ENCODE measurements at places on chromosomes 7 and 10. TPM values are rescaled to one million over a fixed set of nuclear protein-coding genes. Genes with fewer than 3 reads are reported as not detected.

DNA sequence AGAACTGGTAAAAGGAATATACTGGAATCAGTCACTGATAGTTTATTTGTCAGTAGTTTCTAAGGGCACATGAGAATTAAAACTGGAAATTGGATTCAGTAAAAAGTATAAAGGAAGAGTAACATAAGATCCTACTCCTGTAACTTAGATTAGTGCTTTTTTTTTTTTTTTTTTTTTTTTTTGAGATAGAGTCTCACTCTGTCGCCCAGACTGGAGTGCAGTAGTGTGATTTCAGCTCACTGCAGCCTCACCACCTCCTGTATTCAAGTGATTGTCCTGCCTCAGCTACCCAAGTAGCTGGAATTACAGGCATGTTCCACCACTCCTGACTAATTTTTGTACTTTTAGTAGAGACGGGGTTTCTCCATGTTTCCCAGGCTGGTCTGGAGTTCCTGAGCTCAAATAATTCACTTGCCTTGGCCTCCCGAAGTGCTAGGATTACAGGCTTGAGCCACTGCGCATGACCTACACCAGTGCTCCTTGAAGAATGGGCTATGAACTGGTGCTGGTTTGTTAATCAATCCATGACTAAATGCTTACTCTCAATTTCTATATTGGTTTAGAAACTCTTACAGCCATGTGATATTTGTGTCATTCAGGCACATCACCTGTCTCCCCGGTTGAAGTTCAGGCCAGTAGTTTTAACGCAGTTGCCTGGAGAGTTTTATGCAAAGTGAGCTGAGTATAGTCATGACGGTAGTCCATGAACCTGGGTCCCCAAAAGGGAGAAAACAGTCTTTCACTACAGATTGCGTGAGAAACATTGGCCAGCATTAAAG is 65.0 kb downstream of the ZEB1 start:
- no peak for DNase-seq

Gene YKT6
- 64.2 TPM for total RNA-seq

DNA sequence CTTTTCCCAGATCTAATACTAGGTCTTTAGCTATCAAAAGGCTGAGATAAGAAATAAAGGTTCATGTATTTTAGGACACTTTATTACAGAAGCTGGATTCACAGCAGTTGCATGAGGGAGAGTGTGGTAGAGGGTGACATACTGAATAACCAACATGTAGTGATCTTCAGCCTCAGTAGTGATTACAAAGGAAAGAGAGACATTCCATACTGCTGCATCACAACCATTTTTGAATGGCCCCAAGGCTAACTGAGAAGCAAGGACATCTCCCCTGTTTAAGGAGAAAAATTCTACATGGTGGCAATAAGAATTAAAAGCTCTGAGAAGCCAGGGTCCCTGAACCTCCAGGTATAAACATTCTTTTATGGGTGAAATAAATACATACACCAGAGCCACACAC is 35.3 kb downstream of the COG5 start:
- DNase-seq: no peak

DNA sequence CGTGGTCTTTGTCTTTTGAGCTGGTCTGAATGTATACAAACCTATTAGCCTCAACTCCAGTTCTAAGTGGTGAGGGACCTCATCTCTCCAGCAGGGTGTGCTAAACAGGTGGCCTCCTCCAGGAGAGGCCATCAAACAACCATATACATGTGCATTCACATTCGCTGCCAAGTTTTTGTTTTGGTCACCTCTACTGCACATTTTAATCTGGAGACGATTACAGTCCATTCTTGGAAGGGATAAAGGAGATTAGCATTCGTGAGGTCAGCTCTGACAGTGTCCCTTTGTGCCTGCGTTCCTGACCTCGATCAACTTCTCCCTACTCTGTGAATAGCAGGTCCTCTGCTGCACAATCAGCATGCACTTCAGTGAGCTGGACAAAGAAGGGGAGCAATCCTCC is 60.8 kb downstream of the RHOBTB1 start:
- DNase-seq: no peak

DNA sequence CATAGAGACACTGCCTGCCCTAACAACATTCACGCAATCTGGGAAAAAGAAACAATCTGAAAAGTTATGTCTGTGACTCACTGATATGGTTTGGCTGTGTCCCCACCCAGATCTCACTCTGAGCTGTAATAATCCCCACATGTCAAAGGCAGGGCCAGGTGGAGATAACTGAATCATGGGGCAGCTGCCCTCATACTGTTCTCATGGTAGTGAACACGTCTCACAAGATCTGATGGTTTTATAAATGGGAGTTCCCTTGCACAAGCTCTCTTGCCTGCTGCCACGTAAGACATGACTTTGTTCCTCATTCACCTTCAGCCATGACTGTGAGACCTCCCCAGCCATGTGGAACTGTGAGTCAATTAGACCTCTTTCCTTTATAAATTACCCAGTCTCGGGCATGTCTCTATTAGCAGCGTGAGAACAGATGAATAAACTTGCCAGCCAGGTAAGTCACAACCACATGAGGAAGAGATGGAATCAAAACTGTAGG is 341.5 kb upstream of the AOAH start:
- no peak for DNase-seq

- no peak for DNase-seq
Measured at GRCh38 chr7:99320371-99320770, 5.3 kb upstream of the ARPC1A start.
